ENCODE measurements at places on chromosomes 7 and 10. TPM values are rescaled to one million over a fixed set of nuclear protein-coding genes. Genes with fewer than 3 reads are reported as not detected.

Gene FAM25A
- total RNA-seq, result 57.1 TPM

Gene METTL2B
- total RNA-seq, result 26.6 TPM

Gene LBX1
- total RNA-seq, result not detected

Gene PPP3CB
- total RNA-seq, result 30.5 TPM

Gene BAMBI
- 5.6 TPM for total RNA-seq

Gene SOSTDC1
- 2.5 TPM for total RNA-seq

- no peak for DNase-seq
These were observed 259.3 kb upstream of the TCERG1L start for GRCh38 chr10:131570716-131571307.

GRCh38 chr7:113140956-113141355 lies 22.6 kb upstream of the SMIM30 start:
- DNase-seq, result no peak

DNA sequence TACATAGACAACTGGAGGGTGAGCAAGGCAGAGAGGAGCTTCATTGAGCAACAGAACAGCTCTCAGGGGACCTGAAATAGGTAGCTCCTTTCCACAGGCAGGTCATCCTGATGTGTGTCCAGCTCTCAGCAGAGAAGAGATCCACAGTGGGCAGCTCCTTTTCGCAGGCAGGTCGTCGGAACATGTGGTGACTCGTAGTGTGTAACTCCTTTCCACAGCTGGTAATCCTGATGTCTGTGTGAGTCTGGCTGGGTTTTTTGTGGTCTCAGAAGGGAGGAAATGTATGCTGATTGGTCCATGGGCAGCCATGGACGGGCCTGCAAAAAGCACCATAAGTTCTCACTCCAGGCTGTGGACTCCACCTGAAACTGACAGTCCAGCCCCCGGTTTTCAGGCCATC lies 24.4 kb upstream of the TES start:
- DNase-seq, result no peak

GRCh38 chr7:100124301-100125230 lies 2.2 kb upstream of the MBLAC1 start:
- DNase-seq, result no peak

GRCh38 chr7:88318196-88318595 lies 11.5 kb upstream of the STEAP4 start:
- DNase-seq, result no peak

GRCh38 chr10:12444981-12445700 lies 95.8 kb downstream of the CAMK1D start:
- DNase-seq, result no peak

GRCh38 chr7:53518319-53518718 lies 482.9 kb downstream of the POM121L12 start:
- no peak for DNase-seq

- no peak for DNase-seq
These were observed 32.9 kb downstream of the VOPP1 start for GRCh38 chr7:55539380-55539779.

- DNase-seq, result no peak
These were observed 222.2 kb upstream of the SH2B2 start for GRCh38 chr7:102064361-102065025.

DNA sequence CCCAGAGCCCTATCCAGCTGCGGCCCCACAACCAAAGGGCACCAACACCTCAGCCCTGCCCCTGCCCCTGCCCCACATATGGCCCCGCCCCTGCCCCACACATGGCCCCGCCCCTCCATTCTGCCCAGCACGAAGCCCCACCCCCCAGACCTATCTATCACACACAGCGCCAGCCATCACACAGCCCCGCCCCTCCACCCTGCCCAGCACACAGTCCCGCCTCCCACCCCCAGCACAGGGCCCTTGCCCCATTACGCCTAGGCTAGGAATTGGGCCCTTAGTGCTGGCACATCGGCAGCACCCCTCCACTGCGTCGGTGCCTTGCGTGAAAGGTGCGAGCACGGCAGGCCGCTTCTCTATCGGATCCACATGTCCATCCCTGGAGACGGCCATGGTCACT lies 126.8 kb downstream of the MAD1L1 start:
- no peak for DNase-seq

DNA sequence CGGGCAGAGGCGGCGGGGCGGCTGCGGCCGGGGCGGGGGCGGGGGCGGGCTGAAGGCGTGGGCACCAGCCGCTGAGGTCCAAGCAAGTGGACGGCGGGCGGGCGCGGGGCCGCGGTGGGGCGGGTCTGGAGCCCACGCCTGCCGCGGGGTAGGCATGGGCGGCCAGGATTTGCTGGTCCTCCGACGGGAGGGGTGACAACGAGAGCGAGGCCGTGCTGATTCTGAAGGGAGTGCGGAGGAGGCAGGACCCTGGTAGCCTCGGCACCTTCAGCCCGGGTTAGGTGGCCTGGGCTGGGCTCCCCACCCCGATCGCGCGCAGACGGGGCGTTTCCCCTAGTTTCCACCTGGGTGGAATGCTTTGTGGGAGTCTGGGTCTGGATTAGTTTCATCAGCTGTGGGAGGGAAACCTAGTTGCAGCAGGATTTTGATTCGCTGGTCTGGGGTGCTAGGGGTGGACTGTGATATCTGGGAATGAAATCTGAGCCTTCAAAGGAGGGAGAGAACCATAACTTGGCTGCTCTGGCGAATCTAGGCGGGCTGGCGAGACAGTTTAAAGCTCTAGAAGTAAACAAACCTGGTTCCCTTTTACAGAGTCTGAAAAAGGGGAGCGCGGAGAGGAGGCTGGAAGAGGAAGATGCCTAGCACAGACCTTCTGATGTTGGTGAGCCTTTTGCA lies 609 bp downstream of the SGPL1 start:
- no peak for DNase-seq

GRCh38 chr10:31770307-31770902 lies 158.2 kb downstream of the ARHGAP12 start:
- DNase-seq, result no peak

DNA sequence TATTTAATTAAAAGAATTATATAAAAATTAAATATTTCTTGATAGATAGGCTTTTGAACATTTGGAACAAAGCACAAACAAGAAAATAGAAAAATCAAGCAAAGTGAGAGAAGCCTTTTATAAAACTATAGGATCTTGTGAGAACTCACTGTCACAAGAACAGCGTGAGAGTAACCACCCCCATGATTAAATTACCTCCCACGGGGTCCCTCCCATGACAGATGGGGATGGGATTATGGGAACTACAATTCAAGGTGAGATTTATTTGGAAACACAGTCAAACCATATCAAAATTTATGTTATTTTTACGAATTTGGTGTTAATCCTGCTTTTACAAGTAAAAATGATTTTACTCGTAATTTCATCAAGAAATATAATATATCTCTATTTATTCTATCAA lies 1136.1 kb upstream of the POT1 start:
- DNase-seq, result no peak

DNA sequence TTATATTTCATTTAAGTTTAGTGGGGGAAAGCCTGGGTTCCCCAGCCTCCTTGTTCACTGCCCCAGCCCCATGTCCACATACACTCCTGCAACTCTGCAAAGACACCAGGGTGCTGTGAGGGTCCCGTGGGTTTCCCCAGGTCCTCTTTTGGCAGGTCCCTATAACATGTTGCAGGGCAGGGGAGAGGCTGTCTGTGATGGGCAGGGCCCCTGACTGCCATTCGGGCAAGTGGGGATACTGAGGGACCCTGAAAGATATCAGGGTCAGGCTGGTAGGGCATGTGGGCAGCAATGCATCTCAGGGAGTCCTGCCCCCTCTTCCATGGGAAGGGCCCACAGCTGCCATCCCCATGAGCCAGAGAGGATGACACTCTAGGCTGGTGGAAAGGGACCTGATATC lies 28.4 kb downstream of the RASGEF1A start:
- no peak for DNase-seq

DNA sequence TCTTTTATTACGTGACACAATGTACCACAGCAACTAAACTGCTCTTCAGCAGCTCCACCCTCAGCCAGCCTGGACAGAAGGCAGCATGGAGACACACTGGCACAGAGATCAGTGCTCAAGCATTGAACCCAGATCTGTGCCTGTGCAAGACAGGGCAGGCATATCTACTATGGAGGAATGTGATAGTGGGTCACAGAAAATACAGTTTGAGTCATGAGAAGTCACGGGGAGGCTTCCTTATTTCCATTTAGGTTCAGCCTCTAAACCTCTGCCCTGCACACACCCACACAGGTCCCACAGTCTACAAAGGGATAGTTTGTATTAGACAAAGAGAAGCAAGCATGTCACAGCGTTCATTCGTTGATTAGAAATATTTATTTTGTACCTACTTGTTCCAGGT lies 187.4 kb upstream of the AGR3 start:
- no peak for DNase-seq

GRCh38 chr10:26854524-26854923 lies 6.2 kb downstream of the ABI1 start:
- no peak for DNase-seq

- DNase-seq, result no peak
These were observed 59.3 kb downstream of the CTBP2 start for GRCh38 chr10:125101049-125101448.

DNA sequence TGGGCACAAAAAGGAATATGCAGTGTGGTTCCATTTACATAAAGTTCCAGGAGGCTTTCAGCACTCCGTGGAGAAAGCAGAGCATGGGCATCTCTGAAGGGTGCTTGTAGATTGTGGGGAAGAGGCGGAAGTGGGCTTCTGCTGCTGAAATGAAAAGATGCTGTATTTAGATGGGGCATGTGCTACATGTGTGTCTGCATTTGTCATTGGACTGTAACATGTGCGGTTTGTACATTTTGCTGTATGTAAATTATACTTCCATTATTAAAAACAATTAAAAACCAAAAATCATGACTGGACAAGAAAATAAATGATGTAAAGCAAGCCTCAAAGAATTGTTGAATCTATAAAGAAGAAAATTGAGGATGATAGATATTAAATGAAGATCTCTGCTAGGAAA lies 334.0 kb downstream of the WDR37 start:
- DNase-seq, result no peak
